ACHN (cell line): ENCODE measurements at places on chromosomes 7 and 10.
A peak's percentile ranks its signal among the peaks of the same experiment; 100 is the strongest.

GRCh38 chr10:124650263-124650662 is 93.9 kb downstream of the FAM53B start:
- no peak for DNase-seq

DNA sequence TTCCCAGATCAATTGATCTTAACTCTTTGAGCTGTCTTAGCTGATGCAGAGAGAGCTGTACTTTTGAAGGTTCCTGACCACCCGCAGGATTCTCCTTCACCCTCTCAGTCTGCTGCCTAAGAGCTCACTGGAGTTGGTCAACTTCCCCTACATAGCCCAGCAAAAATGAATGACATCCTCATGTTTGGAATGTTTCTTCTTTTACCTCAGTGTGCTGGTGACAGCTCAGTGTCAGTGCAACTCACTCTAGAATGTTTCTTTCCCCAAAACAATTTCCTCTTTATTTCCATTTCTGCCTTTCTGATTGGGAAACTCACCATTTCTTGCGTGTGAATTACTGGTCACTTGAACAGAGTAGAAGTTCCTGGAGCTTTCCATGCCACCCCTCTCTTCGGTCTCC is 48.7 kb downstream of the LSMEM1 start:
- no peak for DNase-seq

DNA sequence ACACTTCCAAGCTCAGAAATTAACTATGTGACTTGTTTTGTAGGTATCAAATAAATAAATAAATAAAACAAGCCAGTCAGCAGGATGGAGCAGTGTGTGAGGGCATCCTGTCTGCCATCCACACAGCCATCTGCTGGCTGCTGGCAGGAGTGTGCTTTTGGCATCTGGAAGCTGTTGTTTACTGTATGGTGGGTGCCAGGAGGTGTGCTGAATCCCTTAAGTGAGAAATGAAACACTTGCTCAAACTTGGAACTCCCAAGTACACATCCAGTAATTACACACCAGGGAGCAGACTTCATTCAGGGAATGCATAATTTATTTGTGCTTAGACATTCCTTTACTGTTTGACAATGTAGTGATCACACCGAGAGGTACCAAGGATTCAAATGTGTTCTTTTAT is 16.9 kb upstream of the TAX1BP1 start:
- peak; percentile 51 for DNase-seq

DNA sequence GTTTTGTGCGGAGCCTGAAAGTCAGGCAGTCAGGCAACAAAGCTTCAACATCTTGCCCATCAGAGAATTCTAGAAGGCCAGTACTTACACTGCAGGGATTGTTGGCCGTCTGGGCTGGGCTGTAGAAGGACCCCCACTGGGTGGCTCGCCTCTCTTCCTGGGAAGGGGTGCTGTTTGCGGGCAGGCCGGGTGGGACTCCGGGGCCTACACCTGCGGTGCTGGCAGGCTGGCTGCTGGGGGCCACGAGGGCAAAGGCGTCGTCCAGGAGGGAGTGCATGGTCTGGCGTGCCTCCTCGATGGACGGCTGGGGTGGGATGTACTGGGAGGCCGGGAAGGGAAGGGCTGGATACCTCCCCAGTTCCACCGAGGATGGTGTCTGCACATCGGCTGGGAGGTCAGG is 63.1 kb upstream of the ATP6V0A4 start:
- DNase-seq, result no peak

- DNase-seq, result no peak
Measured at GRCh38 chr10:58901092-58901646, 275.3 kb upstream of the PHYHIPL start.

GRCh38 chr10:48309711-48310226 is 3.3 kb downstream of the MAPK8 start:
- peak; percentile 91 for DNase-seq

DNA sequence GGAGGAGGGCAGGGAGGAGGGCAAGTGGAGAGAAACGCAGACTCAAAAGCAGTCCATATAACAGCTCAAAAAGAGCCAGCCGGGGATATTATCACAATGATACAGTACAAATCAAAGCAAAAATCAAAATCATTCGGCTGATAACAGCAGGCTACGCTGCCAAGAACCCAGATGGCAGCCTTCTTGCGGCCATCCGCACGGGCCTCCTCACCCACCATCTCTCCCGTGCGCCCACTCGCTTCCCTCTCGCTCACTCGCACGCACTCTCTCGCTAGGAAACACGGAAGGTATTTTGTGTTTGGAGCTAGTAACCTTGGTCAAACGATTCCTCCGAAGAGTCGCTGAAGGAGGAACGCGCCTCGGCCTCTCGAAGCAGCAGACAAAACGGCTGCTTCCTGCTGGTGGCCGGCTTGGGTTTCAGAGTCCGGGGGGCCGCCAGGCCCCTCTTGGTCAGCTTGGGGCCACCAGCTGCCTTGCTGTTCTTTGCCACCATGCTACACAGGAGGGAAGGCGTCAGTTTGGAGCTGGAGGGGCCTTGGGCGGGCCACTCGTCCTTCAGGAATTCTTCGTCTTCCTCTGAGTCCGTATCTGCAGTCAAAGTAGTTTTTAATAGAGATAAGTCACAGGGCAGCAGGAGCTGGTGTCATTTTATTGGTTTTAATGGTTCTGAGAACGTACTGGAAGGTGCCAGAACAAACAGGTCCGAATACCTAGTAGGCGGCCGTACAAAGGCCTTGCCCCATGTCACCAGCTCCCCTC is 68.9 kb downstream of the SLC29A4 start:
- no peak for DNase-seq

- no peak for DNase-seq
Measured at GRCh38 chr7:138690495-138690894, 10.7 kb downstream of the SVOPL start.

DNA sequence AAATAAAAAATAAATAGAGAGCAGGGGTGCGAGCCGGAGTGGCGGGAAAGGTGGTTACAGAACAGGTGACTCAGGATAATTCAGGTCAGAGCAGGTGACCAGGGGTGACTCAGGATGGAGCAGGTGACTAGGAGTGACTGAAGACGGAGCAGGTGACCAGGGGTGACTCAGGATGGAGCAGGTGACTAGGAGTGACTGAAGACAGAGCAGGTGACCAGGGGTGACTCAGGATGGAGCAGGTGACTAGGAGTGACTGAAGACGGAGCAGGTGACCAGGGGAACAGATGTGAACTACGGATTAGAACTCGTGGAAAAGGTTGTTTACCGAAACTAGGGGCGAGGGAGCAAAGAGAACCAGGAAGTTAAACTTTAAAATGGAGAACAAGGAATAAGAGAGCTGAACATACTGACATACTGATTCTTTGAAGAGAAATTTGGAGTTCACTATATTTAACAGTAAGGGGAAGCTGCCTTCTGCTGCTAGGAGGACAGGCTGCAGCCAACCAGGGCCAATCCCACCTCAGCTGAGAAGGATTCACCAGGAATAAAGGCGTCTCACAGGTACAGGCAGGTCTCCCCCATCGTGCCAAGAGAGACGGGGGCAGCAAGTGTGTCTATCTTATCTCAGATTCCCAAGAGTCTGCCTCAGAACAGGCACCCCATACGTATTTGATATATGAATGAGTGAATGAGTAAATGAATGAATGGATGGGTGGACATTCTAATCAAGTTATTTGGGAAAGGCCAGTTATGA is 101.3 kb downstream of the CPXM2 start:
- DNase-seq, result no peak

DNA sequence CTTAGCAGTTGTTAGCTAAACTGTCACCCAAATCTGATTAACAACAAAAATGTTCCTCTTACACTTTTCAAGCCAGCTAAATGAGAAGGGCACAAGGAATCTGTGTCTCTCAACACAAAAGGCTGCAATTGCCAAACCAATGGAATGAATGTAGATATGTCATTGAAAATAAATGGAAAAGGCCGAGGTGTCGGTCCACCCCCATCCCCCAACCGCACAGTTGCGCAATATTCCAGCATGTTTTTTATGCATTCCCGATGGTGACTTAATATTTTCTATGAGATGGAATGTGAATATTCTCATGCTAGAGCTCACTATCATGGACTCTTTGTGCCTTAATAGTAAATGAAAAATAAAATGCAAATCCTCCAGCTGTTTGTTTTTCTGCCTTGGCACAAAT is 181.6 kb upstream of the LRGUK start:
- DNase-seq, result no peak

GRCh38 chr7:2564970-2565540 is 6.3 kb downstream of the IQCE start:
- no peak for DNase-seq

- DNase-seq, result no peak
Measured at GRCh38 chr10:72445851-72446250, 91.1 kb upstream of the DNAJB12 start.

DNA sequence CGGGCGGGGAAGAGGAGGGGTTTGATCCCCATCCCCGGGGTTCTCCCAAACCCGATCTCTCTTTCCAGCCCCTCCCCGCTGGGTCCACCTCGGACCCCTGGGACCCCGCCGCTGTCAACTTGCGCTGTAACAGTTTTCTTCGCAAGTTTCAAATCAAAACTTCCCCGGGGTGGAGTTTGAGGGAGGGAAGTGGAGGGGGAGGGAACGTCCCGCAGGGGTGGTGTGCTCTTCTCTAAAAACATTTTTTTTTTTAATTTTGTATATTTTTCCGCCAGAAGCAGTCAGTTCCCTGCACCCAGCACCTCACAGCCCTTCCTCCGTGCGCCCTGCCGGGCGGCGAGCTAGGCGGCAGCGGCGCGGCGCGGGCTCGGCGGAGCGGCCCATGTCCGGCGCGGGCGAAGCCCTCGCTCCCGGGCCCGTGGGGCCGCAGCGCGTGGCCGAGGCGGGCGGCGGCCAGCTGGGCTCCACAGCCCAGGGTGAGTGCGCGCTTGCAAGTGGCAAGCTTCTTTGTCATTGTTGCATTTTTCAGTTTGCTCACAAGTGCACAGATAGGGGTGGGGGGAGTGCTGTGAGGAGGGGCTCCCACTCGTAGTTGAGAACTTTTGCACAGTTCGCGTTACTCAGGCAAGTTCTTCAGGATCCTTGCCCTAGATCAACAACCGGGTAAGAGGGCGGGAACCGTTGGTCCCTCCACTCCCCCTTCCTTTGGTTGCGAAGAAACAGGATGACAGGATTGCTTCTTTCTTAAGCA is 933 bp downstream of the MDFIC start:
- DNase-seq, result peak; percentile 77

GRCh38 chr10:33862536-33863105 is 528.2 kb upstream of the NRP1 start:
- no peak for DNase-seq

- no peak for DNase-seq
Measured at GRCh38 chr7:50664461-50664922, 99.3 kb upstream of the DDC start.

GRCh38 chr7:135277161-135277560 is 43.5 kb downstream of the STRA8 start:
- DNase-seq, result no peak
